Pancreas (tissue), 10 donors: ENCODE measurements at places on chromosomes 3 and 15. TPM values are rescaled to one million over a fixed set of nuclear protein-coding genes. Genes with fewer than 3 reads are reported as not detected.

The GP9 gene
- polyA plus RNA-seq: 0.14 TPM

The TAGLN3 gene
- polyA plus RNA-seq: 14.2 TPM

The SEMA6D gene
- polyA plus RNA-seq: 8.9 TPM

The USP19 gene
- polyA plus RNA-seq: 25.3 TPM

The EFHB gene
- polyA plus RNA-seq: 2.3 TPM

The GOLGA6L4 gene
- polyA plus RNA-seq: 4.8 TPM

The FBXL22 gene
- 0.87 TPM for polyA plus RNA-seq

The GOLGA8K gene
- 1.7 TPM for polyA plus RNA-seq

The C3orf49 gene
- not detected for polyA plus RNA-seq
